Mesothelial cell of epicardium (in vitro differentiated cells): ENCODE measurements at places on chromosomes 16 and 17.

DNA sequence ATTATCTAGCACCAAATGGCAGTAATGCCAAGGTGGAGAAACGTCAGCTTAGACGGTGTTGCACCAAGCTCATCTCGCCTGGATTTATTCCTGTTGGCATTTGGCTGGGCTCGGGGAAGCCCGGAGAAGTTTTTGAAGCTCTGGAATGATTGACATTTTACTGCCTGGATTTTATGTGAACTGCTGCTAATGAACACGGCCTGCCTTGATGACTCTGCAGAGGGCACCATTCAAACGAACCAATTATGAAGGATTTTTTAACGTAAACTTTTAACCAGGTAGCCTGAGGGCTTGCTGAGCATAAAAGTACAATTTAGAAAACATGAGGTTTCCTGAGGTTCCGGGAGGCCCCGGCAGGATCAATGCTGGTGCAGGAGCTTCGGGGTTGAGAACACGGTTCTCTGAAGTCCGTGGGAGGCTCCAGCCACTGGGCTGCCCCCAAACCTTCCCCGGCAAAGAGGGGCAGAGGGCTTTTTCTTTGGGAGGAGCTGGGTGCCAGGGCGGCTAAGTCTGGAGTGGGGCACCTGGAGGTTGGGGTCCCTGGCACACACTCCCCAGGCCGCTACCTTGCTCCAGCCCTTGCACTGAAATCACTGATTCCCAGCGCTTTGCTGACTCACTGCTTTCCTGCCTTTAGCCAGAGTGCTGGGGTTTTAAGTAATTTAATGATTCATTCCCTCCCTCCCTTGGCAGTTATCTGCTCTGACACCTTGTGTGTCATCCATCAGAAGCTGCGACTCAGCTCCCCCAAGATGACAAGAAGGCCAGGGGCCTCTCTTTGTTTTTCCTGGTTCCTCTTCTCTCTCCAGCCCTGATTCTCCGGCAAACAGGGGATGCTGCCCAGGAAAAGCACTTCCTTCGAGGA, 161.2 kb upstream of the IRX3 start:
- DNase-seq = no peak
- H3K36me3 ChIP-seq = no peaks in the 10 kb centered on the region
- no peak overlapping the region for H3K4me3 ChIP-seq

DNA sequence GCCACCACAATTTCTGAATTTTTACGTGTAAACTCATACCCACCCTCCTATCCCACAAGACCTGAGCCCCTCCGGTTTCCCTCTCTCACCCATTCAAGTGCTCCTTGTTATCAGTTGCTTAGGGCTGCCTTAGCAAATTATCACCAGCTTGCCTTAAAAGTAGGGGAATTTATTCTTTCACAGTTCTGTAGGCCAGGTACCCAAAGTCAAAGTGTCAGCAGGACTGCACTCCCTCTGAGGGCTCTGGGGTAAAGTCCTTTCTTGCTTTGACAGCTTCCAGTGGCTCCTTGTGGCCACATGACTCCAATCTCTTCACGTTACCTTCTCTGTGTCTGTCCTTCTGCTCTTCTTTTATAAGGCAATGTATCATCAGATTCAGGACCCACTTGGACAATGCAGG, 7.9 kb upstream of the TMEM220 start:
- H3K36me3 ChIP-seq = no peaks in the 10 kb centered on the region
- no peak overlapping the region for H3K4me3 ChIP-seq
- no peak overlapping the region for H3K27ac ChIP-seq

- H3K27me3 ChIP-seq = peaks cover 4% of the 10 kb centered on the region
- peak overlapping the region; percentile 24 for H3K27ac ChIP-seq
- no peak for DNase-seq
- no peaks in the 10 kb centered on the region for H3K36me3 ChIP-seq
- H3K4me3 ChIP-seq = no peak overlapping the region
- peaks cover 16% of the 10 kb centered on the region for H3K4me1 ChIP-seq
Measured at GRCh38 chr17:28475151-28475900, 1.9 kb downstream of the SLC13A2 start.

DNA sequence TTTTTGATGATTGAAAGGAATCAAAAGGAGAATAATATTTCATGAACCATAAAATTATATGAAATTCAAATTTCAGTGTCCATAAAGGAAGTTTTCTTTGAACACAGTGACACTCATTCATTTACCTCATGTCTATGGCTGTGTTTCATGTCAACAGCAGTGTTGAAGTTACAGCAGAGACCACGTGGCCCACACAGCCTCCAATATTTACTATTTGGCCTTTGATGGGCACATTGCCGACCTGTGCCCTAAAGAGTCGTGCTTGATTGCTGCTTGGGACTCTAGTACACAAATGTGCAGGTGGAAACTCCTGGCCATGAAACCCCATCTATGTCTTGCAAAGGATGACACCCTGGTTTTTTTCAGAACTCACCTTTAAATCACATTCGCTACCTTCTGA, 57.0 kb downstream of the CES1 start:
- H3K4me3 ChIP-seq = no peak overlapping the region
- no peaks in the 10 kb centered on the region for H3K4me1 ChIP-seq
- H3K27ac ChIP-seq = no peak overlapping the region

- no peaks in the 10 kb centered on the region for H3K36me3 ChIP-seq
- H3K27me3 ChIP-seq = no peaks in the 10 kb centered on the region
- H3K27ac ChIP-seq = peak overlapping the region; percentile 28
- no peak for DNase-seq
Measured at GRCh38 chr16:72991211-72991610, 56.7 kb downstream of the ZFHX3 start.

GRCh38 chr16:1492082-1492922, 858 bp upstream of the TELO2 start:
- peak overlapping the region; percentile 85 for H3K4me3 ChIP-seq
- H3K36me3 ChIP-seq = no peaks in the 10 kb centered on the region
- peaks cover 13% of the 10 kb centered on the region for H3K4me1 ChIP-seq
- DNase-seq = no peak

DNA sequence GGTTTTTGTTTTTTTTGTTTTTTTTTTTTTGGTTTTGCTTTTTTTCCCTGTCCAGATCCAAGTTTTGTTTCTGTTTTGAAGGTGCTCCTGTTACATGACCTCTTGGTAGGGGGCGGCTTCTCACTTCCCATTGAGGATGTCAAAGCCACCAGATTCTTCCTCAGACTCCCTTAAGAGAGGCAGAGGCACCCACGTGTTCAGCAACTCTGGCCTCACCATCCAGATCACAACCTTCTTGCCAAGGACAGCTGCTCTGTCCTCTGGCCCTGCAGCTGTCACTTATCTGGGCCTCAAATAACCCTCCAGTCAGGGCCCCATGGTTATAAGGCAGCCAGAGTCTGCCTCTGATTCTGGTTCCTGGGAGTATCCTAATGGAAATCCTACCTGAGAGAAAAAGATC, 208.5 kb downstream of the STX8 start:
- no peak overlapping the region for H3K27ac ChIP-seq
- no peak for DNase-seq
- no peak overlapping the region for H3K4me3 ChIP-seq
- H3K4me1 ChIP-seq = peaks cover 15% of the 10 kb centered on the region
- no peaks in the 10 kb centered on the region for H3K36me3 ChIP-seq
- H3K27me3 ChIP-seq = no peaks in the 10 kb centered on the region
